ENCODE measurements at places on chromosomes 7 and 10. TPM values are rescaled to one million over a fixed set of nuclear protein-coding genes. Genes with fewer than 3 reads are reported as not detected.
A peak's percentile ranks its signal among the peaks of the same experiment; 100 is the strongest.

- DNase-seq: no peak
Observed at GRCh38 chr7:42432644-42433043, 195.6 kb upstream of the GLI3 start.

GRCh38 chr7:33248671-33249070 lies 119.3 kb downstream of the BBS9 start:
- DNase-seq: peak; percentile 6

DNA sequence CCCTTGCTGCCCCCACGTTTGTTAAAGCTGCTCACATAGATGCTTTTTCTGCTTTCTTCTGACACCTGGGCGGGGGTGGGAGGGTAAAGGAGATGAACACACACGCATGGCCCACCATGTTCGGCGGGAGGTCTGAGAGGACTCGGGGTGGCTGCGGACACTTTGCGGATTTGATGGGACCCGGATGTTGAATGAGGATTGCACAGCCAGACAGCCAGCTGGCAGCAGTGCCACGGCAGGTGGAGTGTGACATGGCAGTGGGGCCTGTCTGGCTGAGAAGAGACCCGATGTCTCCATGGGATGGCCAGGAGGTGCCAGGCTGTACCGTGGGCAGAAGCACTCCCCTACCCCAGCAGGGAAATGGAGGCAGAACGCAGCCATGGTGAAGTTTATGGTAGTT lies 31.2 kb downstream of the PPP2R2D start:
- no peak for DNase-seq

DNA sequence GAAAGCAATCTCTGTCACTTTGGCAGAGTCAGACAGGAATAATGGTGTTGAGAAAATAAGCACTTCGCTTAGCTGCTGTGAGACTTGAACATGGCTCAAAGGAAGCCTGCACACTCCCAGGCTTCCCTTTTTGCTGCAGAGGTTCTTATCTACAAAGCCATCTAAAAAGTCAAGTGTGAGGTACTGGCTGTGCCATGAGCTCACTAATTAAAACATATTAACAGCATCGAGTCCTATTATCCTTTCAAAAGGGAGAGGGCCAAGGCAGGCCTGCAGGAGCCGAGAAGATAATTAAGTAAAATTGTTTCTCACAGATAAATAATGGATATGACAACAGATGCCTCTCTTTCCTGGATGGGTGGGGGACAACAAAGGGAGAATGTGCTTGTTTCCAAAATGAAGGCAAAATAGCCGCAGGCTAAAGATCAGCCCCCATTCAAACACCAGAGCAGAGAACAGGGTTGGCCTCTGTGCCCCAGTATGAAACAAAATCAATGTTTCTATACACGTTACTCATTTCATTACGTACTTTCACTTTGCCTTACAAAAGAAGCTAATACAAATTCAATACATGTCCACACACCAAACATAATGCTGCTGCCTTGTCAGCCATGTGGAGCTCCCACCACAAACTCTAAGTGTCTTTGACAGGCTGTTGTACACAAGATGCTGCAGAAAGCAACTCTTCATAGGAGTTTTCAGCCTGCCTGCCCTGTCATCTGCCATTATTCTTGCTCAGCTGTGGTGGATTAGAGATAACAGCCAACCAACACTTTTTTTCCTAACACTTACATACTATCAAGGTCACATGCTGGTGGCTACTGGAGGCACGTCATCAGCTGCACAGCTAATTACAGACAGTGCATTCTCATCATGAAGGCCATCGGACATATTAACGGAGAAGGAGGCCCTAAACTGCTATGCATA lies 55.3 kb downstream of the ELAPOR2 start:
- no peak for DNase-seq

- no peak for DNase-seq
Observed at GRCh38 chr7:116148108-116148507, 62.2 kb upstream of the TES start.

GRCh38 chr7:111561654-111561903 lies 713 bp downstream of the IMMP2L start:
- DNase-seq: no peak

DNA sequence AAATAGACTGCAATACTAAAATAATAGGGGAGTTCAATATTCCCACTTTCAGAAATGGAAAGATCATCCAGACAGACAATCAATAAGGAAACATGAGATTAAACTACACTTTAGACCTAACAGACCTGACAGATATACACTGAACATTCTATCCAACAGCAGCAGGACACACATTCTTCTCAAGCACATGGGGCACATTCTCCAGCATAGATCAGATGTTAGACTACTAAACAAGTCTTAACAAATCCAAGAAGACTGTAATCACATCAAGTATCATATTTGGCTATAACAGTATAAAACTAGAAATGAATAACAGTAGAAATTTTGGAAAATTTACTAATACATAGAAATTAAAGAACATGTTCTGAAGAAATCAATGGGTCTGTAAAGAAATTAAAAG lies 458.9 kb upstream of the ANKRD30A start:
- DNase-seq: no peak

- no peak for DNase-seq
Observed at GRCh38 chr10:111996103-111996502, 187.5 kb downstream of the GPAM start.

DNA sequence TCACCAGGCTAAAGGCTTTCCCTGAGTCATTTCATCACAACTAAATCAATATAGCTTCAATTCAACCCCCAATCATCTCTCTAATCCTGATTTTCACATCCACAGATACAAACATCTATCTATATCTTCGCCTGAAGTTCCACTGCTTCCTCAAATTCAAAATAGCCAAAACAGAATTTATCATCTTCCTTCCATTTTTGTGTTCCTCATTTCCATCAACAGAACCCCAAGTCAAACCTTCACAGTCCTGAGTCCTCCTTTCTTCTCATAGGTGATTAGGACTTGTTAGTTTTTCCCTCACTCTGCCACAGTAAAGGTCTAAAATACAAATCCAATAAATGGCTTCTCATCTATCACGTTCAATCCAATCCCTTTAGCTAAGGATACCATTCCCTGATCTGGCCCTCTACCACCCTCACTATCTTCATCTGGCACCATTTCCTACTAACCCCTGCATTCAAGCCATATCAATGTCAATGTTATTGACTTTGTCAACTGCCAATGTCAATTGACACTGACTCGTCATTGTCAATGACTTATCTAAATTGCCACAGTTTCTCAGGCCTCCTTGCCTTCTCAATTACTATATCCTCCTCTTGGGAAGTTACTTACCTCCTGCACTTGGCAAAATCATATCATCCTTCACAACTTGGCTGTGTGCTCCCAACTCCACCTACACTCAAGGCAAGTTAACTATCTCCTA lies 2.6 kb downstream of the HYCC1 start:
- DNase-seq: no peak

DNA sequence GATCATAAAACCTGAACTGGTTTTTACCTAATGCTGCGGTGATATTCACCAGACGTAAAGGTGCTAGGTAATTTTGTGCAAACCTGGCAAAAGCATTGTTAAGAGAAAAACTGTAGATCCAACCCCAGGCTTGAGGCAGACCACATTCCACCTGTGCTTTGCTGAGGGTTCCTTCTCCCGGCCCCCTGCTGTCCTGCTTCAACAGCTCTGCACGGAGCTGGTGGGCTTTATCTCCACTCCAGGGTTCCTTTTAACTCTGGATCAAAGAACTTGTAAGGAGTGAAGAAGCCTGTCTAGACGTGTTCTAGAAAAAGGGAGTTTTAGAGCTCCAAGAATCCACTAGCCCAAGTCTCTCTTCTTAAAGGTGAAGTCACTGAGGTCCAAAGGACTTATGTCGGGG lies 87.5 kb upstream of the NMT2 start:
- no peak for DNase-seq

- no peak for DNase-seq
Observed at GRCh38 chr7:2029211-2029905, 203.4 kb downstream of the MAD1L1 start.

DNA sequence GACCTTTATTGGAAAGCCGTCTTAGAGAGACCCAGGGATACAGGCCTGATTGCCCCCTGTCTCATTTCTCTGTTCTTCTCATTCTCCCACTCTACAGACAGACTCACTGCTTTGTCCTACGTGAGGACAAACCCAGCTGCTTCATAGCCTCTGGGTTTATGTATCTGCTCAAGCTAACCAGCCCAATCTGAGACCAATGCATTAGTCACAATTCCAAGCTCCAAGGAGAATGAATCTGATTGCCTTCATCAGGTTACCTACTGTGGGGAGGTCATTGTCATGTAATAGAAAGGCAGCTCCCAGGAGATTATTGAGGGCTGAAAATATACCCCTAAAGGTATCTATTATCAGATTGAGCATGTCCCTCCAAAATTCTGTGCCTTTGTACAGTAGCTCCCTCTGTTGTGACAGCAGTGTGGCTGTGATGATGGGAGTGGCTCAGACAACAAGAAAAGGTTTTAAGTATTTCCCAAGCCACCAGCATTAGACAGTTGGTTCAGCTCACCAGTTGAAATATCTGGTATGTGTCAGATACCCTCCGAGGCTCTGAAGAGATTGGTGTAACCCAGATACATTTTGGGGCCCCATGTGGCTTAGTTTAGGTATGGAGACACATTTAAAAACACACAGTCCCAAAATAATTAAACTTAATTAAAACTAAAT lies 123.1 kb upstream of the EEPD1 start:
- DNase-seq: no peak

DNA sequence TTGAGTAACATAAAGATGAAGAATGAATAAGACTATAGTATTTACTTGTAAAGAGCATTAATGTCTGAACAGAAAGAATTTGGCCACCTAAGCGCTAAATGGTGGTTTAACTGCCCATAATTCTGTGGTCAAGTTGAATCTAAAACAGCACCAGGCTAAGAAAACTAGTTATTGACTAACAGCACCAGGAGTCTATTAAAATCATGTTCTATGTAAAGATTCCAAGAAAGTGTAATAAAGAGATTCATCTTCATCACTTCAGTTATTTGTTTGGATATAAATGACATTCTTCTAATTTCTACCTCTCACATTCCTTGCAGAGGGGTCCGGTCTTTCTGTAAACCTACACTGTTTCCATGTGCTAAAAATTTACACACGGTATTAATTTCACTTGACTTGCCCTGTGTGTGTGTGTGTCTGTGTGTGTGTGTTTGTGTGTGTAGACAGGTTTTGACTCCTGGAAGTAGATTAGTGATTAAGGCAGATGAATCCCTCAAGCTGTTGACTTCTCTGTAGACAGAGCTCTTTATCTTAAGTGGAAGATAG lies 84.4 kb downstream of the KLF6 start:
- no peak for DNase-seq

GRCh38 chr10:121526801-121527221 lies 71.4 kb downstream of the FGFR2 start:
- DNase-seq: no peak

DNA sequence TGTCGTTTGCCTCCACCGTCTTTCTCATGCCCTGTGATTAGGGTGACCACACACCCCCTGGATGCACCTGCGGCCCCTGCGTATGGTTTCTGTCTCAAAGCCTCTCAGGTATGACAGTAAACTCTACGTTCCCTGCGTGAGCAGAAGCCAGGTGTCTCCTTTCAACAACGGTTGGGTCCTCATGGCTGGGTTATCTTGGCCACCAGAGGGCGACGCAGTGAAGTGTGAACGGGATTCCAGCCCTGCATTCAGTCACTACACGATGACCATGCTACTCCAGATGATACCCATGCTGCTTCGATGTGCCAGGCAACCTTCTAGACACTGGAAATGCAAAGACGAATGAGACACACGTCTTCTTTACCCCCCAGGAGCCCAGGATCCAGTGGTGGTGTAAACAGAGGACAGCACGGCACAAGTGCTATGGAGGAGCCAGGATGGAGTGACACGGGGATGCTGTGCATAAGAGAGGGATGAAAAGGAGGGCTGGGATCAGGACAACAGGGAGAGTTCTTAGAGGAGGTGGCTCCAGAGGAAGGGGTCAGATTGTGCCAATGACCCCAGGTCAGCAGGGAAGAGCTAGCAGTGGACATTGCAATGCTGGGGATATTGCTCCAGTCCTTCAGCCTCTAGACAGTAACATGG lies 228.1 kb upstream of the PFKP start:
- DNase-seq: peak; percentile 5

DNA sequence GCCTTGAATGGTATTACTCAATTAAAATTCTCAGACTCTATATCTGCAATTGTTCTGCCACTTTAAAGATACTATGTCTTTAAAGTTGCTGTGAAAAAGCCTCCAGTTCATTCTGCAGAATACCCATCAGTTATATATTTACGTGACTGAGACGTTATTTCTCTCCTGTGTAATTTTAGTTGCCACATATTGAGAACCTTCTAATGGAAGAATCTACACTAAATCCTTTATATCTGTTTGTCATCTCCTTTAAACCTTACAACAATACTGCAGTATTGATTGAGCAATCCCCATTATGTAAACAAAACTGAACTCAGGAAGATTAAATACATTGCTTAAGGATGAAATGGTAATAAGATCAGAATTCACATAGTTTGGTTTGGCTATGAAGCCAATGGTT lies 30.0 kb downstream of the GPR141 start:
- no peak for DNase-seq

GRCh38 chr7:131636092-131636491 lies 79.7 kb upstream of the PODXL start:
- no peak for DNase-seq

GRCh38 chr7:43838201-43838658 lies 31.1 kb downstream of the MRPS24 start:
- DNase-seq: no peak

DNA sequence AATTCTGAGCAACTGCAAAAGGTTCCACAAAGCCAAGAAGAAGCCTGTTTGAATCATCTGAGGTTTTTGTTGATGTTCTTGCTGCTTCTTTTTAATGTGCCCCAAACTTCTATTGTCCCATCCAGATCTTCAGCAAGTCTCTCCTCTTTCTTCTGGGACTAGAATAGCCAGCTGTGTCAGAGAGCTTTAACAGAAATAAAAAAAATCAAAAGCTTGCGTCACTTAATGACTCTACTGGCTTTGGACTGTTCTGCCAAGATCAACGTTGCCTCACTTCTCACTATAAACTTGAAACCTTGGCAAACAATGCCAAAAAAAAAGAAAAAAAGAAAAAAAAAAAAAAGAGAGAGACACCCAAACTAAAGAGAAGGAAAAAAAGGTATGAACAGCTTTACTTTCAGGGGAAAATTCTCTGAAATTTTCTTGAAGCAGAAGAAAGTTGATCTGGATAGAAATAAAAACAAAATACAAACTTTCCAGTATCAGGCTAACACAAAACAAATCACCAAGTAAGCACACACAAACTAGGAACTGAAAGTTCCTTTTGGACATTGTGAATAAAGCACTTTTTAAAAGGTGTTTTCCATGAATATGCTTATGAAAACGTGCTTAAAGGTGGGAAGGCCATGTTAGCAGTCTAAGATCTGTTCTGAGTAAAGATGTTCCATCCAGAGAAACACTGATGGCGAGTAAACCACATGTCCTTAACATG lies 14.8 kb downstream of the USP54 start:
- peak; percentile 82 for DNase-seq

OR13A1 gene
- not detected for total RNA-seq

GPR85 gene
- total RNA-seq: 9.1 TPM

C10orf143 gene
- total RNA-seq: 0.96 TPM

LRRC4 gene
- total RNA-seq: 0.38 TPM

CPVL gene
- 0.06 TPM for total RNA-seq

FBXO24 gene
- total RNA-seq: 0.92 TPM

WASHC2A gene
- 31.9 TPM for total RNA-seq

ZNF425 gene
- 6.3 TPM for total RNA-seq

SVOPL gene
- total RNA-seq: not detected

INA gene
- not detected for total RNA-seq

ANXA8 gene
- total RNA-seq: not detected

Data from LHCN-M2 (cell line).